Activated T-helper 1 cell treated with anti-CD3 and anti-CD28 coated beads, Interleukin-2, amount 50 U/mL, for 16 hours (primary cell): ENCODE measurements at places on chromosomes 4 and X.

- DNase-seq, result no peak
These were observed 1497.3 kb downstream of the STIM2 start for GRCh38 chr4:28357990-28358389.

DNA sequence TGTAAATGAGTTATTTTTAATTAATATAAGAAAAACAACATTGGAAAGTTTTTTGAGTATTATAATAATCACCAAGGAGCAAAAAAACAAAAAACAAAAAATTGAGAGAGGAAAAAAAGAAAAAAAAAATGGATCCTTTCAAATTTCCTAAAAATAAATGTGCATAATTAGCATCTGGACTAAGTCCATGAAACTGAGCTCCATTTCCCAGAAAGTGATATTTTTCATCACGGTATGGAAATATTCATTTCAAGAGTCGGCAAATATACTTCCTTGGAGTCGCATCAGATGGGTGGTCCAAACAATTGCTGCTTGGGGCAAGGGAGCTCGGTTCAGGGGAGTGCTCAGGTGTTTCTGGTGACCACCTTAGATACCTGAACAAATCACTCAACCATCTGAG, 305.1 kb downstream of the LDB2 start:
- no peak for DNase-seq

DNA sequence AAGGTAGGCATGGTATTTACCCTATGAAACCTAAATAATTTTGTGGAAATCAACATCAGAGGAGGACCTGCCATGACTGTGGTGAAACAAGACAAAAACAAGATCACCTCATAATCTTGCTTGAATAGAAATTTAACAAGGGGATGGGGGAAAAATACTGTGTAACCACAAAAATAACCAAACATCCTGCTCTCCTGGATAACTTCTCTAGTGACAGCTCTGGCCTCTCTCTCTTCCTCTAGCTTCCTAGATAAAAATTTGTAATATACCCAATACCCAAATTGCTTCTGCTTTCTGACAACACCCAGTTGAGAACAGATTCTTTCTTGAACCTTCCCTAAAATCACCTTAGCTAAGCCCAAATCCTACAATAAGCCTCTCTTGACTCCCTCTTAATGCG, 11.9 kb upstream of the TIGD2 start:
- no peak for DNase-seq

DNA sequence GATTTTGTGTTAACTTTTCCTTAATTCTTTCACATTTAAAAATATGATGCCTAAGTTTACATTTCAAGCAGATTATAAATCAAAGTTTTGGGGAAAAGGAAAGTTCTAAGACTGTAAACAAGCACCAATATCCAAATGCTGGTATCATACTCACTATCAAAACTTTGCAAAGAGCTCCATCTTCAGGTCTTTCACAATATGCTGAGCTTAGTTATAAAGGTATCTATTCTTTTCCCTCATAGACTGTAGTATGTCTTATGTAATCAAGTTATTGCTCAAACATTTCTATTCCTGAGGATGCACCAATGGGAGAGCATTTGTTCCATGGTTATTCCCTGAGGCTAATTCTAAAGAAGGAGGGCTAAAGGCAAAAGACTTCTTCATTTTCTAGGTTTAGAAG, 207.9 kb upstream of the FAM241A start:
- DNase-seq, result no peak
